ENCODE measurements at places on chromosomes 12 and 14.

DNA sequence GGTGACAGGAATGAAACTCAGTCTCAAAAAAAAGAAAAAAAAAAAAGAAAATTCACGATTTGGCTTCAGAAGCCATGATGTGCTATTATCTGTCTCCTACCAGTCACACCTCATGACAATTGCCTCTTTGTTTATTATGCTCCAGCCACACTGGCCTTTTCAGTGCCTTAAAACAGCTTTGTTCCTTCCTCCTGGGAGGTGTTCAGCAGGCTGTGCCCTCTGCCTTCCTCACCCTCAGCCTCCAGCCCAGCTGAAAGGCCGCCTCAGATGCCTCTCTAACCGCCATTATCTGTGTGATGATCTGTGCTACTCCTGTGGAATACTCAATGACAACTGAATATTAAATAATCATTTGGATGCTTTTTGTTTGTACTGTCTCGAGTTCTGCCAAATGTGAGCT lies 8.6 kb upstream of the ARPC3 start:
- no peak for DNase-seq

DNA sequence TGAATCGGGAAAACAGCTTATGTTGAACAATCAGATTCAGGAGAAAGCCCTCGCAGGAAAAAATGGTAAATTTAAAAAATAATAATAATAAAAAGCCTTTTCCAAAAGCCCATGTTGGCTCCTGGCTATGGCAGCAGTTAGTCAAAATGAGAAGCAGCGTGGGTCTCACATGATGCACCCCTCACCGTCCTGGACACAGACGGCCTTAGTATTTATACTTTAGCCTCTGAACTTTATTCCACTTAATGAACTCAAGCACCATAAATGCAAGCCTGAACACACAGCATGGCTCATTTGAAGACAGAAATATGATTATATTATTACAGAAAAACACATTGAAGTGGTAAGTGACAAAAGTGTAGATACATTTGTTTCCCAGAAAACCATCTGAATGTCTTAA lies 160.9 kb downstream of the RIMBP2 start:
- DNase-seq: no peak

GRCh38 chr12:102781117-102781516 lies 135.9 kb downstream of the PAH start:
- no peak for DNase-seq

- DNase-seq: no peak
These were observed 52.2 kb downstream of the CKAP4 start for GRCh38 chr12:106195621-106196027.

DNA sequence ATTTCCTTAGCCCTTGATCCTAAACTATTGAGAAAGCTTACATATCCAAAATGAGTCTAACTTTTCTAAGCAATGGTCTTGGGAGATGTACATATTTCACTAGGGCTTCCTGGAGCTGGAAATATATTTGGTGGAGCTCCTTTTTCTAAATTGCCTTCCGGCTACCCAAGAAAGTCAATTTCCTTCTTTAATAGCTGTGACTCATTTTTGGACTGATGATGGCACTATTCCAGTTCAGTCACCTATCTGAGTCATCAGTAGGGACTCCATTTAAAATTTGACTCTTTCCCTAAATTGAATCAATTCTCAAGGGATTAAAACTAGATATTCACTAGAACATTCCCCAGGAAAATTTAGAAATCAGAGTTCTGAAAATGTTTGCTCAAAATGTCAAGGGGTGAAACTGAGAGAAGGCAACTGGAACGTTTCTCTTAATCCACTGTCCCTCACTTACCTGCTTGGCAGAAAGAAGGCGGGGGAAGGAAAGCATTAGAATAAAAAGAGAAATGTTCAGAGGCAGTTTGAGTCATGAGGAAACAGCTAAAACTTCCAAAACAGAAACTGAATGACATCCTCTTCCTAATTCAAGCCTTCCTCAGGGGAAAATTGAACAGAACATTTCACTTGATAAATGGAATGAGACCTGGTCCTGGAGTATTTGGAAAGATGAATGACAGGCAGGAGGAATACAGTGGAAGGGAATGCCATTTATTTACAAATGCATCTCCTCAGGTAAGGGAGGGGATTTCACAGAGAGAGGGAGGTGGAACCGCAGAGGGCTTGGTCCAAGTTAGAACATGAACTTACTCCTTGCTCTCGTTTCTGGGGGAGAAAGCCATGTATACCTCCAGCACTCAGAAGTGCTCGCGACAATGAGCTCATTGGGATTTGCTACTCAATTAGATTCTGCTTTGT lies 91.2 kb downstream of the RGS6 start:
- DNase-seq: no peak

- no peak for DNase-seq
These were observed 414.8 kb downstream of the SLC6A15 start for GRCh38 chr12:84497819-84498218.

DNA sequence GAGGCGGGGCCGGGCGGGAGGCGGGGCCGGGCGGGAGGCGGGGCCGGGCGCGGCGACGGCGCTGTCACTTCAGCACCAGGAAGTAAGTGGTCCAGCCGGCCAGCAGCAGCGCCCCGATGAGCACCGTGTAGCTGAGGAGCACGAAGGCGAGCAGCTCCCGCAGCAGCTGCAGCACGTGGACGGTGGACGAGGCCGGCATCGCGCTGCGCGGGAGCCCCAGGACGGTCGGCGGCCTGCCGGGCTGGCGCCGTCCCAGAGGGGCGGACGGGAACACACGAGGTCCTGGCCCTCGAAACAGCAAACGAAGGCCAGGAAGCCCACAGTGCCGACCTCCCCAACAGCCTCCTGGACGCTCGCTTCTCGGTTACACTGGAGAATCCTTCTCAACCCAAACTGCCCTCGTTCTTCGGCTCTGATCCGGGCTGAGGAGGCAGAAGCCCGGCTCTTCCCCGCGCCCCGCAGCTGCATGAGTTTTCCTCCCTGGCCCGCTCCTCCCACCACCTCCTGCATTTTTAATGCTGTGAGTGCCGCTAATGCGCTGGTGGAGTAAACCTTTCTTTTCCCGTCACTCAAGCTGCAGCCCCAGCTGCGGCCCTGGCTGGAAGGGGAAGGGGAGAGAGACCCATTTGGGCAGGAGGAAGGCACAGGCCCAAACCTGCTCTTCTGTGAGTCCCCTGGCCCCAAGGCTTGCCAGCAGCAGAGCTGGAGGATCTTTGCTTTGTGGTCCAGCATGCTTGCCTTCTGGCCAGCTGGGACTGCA lies 694 bp upstream of the DIABLO start:
- no peak for DNase-seq

GRCh38 chr12:47734725-47735480 lies 9.6 kb upstream of the ENDOU start:
- DNase-seq: no peak

DNA sequence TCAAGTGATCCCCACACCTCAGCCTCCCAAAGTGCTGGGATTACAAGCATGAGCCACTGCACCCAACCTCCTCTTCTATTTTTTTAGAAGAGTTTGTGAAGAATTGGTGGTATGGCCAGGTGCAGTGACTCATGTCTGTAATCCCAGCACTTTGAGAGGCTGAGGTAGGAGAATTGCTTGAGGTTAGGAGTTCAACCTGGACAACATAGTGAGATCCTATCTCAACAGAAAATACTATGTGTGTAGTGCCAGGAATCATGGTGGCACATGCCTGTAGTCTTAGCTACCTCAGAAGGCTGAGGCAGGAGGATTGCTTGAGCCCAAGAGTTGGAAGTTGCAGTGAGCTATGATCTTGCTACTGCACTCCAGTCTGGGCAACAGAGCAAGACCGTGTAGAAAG lies 5.5 kb upstream of the ATF7 start:
- DNase-seq: no peak

Measured in CD4-positive, alpha-beta T cell treated with Interleukin-2 at 100 ng/mL for 4 hours (primary cell).